Activated T-cell treated with anti-CD3 and anti-CD28 coated beads for 24 hours (primary cell): ENCODE measurements at places on chromosomes 16 and 17.

DNA sequence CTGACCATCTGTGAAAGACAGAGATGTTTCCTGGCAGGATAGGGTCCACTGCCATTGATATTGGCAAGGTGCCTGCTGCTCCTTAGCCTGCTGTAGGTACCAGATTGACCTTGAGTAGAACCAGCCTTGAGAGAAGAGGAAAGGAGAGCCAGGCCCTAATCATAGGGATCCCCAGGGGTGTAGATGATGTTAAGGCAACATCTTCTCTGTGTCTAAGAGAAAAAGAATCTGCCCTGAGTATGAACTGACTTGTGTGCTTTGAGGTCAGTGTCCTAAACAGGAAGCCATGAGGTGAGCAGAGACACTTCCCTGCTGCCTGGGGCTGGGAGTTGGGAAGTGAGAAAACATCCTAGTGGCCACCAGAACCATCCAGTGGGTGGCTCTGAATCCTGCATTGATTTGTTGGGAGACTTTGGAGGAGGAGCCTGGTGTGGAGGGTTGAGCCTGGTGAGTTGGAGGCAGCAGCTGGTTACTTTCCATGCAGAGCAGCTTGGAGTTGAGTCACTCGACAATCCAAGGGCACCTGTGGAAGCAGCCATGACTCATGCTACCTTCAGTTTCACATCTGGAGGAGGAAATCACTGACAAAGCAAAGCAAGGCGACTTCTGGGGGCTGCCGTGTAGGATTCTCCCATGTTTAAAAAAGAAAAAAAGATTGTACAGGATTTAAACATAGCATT, 47.8 kb downstream of the BMERB1 start:
- DNase-seq, result peak; percentile 48

DNA sequence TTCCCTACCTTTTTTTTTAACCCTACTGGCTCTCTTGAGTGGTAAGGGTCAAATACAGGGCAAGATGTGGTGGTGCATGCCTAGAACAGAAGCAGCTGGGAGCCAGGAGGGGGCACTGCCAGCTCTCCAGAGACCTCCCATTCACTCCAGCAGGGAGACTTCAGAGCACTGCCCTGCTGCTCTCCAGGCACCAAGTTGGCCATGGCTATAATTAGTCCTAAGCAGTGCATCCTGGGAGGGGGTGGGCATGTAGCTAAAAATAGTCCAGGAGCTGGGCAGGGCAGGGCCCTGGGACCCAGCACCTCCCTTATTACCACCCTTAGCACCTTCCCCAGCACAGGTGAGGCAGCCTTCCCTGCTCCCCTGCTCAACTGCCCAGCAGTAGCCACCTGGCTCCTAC, 3.5 kb downstream of the CORO6 start:
- DNase-seq, result no peak

GRCh38 chr16:2493605-2494004, 18.7 kb downstream of the TBC1D24 start:
- no peak for DNase-seq

DNA sequence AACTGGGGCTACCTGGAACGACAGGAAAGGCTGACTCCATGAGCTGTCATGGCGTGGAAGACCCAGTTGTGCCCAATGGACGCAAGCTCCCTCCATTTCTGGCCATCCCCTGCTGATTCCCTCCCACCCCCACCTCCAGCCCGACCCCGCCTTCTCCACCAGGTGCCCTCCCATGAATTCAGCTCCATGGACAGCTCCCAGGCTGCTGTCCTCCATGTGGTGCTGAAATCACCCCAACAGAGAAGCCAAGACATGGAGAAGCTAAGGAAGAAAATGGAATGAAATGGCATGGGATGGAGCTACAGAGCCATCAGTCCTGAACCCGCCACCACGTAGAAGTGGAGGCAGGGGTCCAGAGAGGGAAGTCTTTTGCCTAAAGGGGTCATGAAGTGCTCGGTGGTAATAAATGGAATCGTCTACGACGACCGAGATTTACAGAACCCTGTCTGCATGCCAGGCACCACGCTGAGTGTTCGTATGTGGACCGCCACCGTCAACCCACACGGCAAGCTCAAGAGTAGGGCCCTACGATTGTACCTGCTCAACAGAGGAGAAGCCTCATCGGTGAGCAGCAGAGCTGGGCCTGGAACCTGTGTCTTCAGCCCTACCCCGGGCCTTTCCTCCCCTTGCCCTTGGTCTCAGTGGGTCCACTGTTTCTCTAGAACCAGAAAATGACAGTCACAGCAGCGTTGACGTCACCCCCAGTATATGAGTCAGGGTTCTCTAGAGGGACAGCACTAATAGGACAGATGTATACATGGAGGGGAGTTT, 9.3 kb upstream of the ZC3H18 start:
- no peak for DNase-seq
